HCEC 1CT (cell line): ENCODE measurements at places on chromosomes 12 and 14.

GRCh38 chr12:59689776-59690175 lies 93.9 kb downstream of the SLC16A7 start:
- peak; percentile 1 for DNase-seq

DNA sequence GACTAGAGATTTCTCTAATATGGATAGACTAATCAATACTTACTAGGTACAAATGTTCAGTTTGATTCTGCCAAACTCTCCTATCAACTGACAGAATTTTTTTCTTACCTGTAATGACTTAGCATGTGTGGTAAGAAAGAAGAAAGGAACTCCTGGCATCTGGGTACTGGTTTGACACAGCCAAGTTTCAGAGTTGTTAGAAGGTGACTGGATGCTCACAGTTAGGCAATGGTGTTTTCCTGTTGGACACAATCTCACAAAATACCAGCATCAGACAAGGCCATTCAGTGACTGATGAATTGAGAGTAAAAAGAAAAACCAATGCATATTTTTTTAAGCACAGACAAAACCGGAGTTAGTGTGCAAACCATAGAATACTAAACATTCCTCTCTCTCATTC lies 4.2 kb downstream of the MUCL1 start:
- no peak for DNase-seq

DNA sequence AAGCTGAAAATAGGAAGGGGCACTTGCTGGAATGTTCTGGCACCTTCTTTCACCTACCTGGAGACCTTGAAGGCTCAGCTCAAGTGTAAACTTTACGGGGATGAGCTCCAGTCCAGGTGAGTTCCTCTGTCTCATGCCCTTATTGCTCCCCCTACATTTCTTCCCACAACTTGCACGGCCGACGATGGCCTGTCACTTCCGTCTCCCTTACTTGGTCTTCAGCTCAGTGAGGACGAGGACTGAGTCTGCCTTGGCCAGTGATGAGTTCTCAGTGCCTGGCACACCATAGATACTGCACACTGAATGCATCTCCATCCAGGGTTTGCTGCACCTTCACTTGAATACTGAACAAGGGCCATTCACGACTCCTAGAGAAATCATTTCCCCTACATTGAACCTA lies 21.4 kb downstream of the ADGRD1 start:
- DNase-seq = no peak

GRCh38 chr12:18079541-18080246 lies 10.3 kb downstream of the RERGL start:
- DNase-seq = no peak

DNA sequence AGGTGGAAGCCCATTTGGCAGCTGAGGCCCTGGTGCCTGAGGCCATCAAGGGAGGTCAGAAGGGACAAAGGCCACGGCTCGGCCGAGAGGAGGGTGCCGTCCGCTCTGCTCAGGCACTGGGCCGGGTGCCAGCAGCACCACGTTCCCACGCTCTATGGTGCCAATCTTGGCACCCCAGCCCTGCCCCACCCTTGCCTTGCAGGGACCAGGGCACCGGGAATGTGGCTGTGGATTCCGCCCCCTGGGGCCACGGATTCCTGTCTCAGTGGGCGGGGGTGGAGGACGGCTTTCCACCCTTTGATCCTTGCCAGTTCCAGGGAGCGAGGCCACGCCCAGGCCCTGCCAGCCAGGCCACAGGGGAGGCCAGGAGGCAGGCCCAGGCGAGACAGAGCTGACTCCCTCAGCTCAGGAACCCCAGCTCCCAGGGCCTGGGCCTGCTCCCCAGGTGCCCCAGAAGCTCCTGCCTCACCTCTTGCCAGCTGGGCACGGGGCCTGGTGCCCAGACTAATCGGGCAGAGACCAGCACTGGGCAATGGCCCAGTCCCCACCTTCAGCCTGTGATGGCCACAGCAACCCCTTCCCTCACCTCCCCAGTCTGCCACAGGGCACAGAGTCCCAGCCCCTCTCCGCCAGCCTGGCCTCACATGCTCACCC lies 26.4 kb upstream of the GPR132 start:
- no peak for DNase-seq

GRCh38 chr12:54217774-54218241 lies 29.0 kb upstream of the SMUG1 start:
- no peak for DNase-seq

GRCh38 chr12:110314308-110314707 lies 33.3 kb downstream of the ATP2A2 start:
- DNase-seq = peak; percentile 96

GRCh38 chr14:90302529-90303303 lies 29.0 kb downstream of the NRDE2 start:
- no peak for DNase-seq

DNA sequence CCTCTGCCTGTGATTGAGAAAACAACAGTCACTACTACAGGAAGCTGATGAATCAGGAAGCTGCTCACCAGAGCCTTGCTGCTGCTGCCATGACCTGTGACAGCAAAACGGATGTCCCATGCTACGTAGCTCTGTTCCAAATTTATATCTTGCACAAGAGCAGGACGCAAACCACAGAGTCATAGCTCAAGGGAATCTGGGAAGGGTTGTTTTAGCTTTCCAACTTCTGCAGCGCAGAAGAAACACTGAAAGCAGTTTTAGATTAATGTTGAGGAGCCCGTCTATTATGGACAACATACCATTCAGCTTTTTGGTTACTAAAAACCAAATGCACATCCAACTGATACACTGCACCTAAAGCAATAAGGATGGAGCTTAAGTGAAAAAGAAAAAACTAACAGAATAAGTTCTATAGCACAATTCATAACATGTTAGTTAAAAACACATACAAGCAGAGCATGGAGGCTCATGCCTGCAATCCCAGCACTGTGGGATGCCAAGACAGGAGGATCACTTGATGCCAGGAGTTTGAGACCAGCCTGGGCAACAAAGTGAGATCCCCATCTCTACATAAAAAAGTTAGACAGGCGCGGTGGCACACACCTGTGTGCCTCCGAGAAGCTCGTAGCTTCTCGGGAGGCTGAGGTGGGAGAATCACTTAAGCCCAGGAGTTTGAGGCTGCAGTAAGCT lies 1.7 kb upstream of the ANKRD33 start:
- peak; percentile 99 for DNase-seq

- no peak for DNase-seq
These were observed 35.7 kb downstream of the LRFN5 start for GRCh38 chr14:41642367-41642766.

DNA sequence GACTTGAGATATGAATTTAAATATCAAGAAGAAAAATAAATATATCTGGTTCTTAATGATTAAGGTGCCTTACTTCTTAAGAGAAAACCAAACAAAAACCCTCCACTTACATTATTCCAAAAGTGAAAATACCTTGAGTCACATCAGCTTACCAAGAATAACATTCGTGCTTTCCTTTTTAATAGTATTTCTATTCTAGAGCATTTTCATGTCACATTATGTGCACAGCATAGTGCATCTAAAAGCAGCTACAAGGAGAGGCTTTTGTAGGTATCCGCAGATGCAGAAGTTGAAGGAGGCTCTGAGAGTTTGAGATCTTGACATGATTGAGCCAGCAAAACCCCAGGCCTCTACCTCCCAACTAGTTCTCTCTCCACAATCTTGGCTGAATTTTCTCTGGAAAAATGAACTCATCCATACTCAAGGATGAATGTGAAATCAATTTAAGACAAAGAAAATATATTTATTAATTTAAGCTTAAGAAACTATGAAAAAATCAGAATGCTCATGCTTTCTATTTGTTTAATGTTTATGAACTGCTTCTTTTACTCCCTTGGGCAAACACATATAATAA lies 275.0 kb downstream of the AKAP6 start:
- no peak for DNase-seq

DNA sequence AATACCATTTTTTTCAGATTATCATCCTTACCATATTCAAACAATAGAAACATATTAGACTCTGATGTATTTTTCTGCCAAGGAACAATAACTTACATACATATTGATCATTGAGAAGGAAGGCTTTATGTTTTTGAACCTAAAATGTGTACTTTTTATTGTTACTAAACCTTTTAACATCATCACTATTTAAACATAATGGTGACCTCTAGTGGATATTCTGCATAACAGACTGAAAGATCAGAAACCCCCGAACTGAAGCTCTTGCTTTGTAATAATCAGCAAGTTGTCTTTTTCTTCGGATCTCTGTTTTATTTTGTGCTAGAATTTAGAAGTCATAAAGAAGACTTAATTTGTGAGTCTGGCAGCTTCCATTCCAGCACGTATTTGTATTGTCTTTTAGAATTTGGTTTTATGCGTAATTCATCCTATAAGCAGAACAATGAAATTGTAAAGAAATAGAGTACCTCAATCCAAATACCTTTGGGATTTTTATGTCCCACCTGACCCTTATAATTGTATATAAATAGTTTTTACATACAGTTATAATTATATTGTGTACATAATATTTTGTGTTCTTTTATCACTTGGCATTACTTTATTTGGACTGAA lies 125.9 kb upstream of the ATF1 start:
- DNase-seq = peak; percentile 71

- no peak for DNase-seq
These were observed 6.4 kb downstream of the NKX2-1 start for GRCh38 chr14:36513451-36514277.

DNA sequence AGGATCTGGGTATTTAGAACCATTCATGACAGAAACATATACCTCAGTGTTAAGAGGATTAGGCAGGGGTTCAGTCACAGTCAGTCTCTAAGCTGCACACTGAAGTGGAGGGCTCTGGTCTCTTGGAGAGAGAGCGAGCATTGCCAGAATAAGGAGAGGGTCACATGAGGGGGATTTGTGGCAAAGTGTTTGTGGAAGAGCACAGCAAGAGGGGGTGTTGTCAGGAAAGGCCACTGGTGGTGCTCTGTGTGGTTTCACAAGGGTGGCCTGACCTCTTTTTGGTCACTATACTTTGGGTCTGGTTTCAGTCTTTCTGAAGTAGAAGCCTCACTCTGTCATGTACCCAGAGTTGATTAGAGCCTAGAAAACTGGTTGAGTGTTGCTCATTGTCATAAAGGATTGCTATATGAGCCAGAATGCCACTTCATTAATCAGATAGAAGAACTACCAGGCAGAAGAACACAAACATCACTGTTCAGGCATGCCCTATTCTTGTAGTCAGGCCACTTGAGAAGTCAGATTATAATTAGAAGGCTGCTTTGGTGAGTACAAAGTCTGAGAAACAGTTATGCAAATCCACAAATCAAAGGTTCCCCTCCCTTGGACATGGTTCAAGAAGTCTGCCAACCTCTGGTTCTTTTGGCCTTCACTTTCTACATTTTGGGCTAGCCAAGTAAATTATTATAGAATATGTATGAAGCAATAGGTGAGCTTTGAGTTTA lies 8.4 kb downstream of the TMEM19 start:
- no peak for DNase-seq

- peak; percentile 8 for DNase-seq
These were observed 53.7 kb downstream of the TMTC2 start for GRCh38 chr12:82740129-82741000.

GRCh38 chr12:95553197-95553943 lies 2.1 kb upstream of the USP44 start:
- DNase-seq = no peak

DNA sequence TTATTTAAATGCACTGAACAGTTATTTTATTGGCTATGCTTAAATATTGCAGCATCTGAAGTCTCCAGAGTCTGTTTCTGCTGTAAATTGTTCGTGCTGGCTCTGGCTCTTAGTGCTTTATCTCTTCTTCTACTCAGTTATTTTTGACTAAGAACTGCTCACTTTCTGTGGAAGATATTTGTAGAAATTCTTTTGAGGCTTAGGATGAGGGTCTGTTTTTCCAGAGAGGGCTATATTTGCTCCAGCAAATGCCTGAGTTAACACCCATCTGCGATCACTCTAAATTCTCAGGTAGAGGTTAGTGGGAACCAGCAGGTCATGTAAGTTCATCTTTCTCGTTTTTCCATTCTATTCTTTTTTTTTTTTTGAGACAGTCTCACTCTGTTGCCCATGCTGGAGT lies 71.1 kb downstream of the ARL6IP4 start:
- DNase-seq = no peak

DNA sequence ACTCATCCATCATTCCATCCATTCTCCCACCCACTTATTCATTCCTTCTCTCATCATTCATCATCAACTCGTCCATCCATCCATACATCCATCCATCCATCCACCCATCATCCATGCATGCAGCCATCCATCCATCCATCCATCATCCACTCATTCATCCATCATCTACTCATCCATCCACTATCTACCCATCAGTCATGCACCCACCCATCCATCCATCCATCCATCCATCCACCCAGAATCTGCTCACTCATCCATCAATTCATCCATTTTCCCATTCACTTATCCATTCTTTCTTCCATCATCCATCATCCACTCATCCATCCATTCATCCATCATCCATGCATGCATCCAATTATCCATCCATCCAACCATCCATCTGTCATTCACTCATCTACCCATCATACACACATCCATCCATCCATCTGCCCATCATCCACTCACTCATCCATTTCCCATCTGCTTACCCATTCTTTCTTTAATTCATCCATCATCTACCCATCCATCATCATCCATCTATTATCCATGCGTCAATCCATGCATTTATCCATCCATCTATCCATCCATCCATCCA lies 107.1 kb upstream of the WSCD2 start:
- no peak for DNase-seq

DNA sequence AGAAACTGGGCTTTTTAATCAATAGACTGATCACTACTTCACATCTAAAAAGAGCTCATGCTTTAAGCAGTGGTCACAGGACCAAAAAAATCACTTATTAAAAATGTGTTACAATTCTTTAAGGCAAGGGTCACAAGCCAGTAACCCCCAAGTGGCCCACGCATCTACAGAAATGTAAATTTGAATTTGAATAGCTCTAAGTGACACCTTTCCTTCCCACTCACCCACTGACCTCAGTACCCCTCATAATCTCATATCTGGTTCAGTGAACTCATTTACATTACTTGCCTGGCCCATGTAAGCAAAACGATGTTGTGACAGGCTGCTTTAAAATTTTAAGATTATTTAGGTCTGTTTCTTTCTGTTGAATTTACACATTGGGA lies 27.4 kb downstream of the NELL2 start:
- no peak for DNase-seq

GRCh38 chr12:57233357-57234232 lies 4.1 kb downstream of the SHMT2 start:
- DNase-seq = no peak

DNA sequence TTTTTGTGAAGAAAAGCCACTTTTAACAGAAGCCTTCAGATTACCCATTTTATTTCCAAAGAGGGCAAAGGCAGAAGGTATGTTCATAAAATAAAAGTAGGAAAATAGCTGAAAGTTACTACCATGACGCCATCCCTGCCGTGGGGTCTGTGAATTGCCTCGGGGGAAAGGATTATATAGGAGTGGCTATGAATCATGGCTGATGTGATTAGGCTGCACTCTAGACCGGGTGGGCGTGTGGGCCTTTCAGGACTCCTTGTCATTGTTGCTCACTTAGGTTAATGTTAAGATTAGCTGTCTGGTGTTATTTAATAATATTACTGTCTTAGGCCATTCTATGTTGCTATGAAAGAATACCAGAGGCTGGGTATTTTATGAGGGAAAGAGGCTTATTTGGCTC lies 195.5 kb downstream of the EGLN3 start:
- DNase-seq = no peak

DNA sequence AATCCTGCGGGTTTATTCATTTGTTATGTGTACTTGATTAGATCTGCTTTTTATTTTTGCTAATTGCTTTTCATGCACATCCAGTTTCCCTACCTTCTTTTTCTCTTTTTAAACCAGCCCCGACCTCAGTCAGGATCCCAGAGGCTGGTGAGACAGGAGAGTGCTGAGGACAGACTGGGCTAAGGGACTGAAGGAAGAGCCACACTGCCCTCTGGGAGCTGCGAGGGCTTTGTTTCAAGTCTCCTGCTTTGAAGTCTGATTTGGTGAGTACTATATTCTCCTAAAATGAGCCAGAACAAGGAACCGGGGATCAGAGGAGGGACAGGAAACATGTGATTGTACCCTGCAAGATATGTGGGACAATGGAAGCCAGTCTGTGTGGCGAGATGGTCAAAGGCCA lies 23.9 kb downstream of the PRICKLE1 start:
- no peak for DNase-seq
